Memory B cell (primary cell): ENCODE measurements at places on chromosomes 11 and 22.

DNA sequence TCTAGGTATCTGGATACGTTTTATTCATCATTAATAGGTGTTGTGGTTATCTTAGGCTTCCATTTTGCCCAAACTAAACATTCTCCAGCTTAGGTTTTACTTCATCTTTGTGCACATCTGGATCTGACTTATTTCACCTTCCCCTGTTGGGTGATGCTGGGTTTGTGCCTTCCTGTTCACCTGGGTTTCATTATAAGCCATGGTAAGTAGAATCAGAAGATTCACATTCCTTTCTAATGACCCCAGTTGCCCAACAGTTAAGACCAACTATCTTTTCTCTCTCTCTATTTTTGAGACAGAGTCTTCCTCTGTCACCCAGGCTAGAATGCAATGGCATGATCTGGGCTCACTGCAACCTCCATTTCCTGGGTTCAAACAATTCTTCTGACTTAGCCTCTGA, 44.6 kb downstream of the LMO2 start:
- no peak for DNase-seq

- DNase-seq: no peak
These were observed 38.2 kb downstream of the TOM1 start for GRCh38 chr22:35337932-35338331.

GRCh38 chr11:134862105-134862502, 450.1 kb upstream of the B3GAT1 start:
- no peak for DNase-seq

DNA sequence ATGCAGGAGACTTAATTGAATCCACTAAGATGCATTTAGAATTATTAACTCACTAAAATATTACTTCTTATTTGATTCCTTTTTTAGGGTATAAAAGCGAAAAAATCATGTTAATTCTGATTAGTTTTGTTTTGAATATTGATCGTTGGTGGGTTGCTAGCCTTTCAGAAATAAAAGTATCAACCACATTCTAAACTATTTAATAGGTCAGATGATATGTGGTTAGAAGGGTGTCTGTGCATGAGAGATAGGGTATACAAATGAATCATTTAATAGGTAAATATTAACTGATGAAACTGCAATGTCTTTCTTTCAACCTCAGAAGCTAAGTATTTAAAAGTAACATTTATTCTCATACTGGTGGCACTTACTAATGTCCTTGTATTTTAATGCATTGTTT, 515.1 kb downstream of the CNTN5 start:
- no peak for DNase-seq

DNA sequence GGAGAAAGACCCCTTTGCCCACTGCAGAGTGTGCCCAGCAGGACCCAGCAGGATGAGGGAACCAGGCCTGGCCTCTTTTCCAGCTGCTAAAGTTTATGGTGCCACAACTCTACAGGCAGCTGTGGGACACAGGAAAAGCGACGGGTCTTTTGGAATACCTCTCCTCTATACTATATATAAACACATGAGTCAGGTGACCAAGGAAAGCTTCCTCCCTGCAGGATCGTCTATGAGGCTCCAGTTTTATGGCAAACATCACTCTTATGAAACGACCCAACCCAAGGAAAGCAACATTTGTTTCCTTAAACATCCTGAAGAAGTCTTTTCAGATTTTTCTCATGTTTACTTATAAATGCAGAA, 102.8 kb upstream of the AKIP1 start:
- no peak for DNase-seq

- DNase-seq: peak; percentile 50
These were observed 22.1 kb upstream of the TMPRSS13 start for GRCh38 chr11:117950993-117951961.

DNA sequence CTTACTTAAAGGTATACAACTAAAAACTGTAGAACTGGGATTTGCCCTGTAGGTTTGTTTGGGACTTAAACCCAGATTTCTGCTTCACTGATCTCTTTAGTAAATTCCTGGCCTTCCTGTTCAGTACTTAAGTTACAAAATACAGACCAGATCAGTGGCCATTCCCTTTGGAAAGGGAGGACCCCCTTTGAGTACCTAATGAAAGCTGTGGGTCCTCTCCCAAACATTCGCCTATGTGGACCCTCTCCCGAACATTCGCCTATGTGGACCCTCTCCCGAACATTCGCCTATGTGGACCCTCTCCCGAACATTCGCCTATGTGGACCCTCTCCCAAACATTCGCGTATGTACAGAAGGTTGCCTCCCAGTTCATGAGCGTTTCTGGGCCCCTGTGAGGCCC, 10.3 kb downstream of the L3MBTL2 start:
- no peak for DNase-seq

DNA sequence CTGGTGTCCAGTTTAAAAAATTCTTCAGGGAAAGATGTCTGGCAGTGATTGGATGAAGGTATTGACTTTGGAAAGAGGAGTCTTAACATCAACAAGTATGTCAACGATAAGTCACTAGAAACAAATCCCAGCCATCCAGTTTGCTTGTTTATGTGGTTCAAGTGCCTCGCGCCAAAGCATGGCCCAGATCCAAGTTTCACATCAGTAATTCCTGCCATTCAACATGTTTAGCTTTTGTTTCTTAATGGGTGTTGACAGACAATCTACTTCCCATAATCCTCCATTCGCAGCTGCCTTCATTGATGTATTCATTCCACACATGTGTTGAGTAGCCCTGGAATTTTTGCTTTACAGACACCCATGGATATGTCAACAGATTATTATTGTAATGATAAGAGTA, 77.8 kb downstream of the UBASH3B start:
- no peak for DNase-seq

- no peak for DNase-seq
These were observed 82.7 kb downstream of the CELSR1 start for GRCh38 chr22:46454504-46455269.

DNA sequence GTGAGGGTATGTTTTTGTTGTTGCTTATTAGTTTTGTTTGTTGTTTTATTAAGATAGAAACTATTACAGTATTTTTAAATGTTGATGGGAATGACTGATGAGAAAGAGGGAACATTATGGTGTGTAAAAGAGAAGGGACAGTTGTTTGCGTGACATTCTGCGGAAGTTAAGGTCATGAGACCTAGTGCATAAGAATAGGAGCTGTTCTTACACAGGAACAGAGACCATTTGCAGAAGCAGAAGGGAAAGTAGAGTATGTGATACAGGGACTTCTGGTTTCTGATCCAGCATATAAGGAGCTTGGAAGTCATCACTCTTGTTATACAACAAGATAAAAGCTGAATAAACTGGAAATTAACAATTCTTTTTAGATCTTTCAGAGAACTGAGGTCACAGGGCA, 299.2 kb upstream of the API5 start:
- DNase-seq: no peak

GRCh38 chr11:48103621-48104567, 112.7 kb upstream of the OR4B1 start:
- DNase-seq: no peak

- no peak for DNase-seq
These were observed 74.0 kb downstream of the USP35 start for GRCh38 chr11:78262691-78263090.

DNA sequence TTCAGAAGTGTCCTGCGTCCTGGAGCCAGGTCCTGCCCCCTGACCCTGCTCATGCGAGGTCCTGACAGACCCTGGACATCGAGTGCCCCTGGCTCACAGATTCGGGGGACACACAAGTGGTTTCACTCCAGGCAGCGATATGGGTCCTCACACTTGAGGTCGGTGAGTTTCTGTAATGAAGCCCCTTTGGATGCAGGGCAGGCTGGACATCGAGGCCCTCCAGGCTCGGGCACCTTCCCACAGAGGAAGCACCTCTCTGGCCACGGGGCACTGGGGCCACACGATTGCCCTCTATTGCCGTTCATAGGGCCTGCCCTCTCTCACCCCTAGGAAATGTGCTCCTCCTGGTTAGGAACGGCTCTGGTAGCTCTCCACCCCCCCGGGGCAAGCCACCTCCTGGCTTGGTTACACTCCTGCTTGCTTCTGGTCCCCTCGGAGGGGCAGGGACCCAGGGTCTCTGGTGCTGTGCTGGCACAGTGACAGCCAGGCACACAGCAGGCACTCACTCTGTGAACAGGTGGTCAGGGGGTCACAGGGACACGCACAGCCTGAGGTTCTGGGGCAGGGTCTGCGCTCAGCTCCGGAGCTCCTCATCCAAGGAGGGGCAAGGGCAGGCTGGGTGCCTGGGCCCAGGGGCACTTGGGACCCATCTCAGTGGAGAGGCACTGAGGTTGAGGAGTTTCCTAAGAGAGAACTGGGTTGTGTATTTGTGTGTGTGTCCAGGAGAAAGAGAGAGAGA, 907.7 kb downstream of the BRD1 start:
- no peak for DNase-seq

- no peak for DNase-seq
These were observed 77.6 kb downstream of the BMAL1 start for GRCh38 chr11:13355191-13355590.

- DNase-seq: no peak
These were observed 2.0 kb upstream of the GRIK4 start for GRCh38 chr11:120509346-120510053.

DNA sequence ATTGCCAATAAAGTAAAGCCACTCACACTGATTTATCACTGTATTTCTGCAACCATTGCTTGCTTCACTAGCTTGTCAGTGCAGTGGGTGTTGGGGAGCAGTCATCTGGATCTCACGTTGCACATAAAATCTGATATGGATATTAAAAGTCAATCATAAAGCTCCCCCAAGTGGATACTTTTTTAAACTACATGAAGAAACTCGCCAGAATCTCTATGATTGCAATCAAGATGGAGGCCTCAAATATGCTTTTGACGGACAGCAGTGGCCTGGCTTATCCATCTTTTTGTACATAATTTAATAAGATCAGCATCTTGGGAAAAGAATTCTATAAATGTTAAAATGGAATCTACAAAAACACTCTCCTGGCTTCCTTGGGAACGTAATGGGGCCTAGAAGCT, 137.7 kb downstream of the WT1 start:
- DNase-seq: no peak

DNA sequence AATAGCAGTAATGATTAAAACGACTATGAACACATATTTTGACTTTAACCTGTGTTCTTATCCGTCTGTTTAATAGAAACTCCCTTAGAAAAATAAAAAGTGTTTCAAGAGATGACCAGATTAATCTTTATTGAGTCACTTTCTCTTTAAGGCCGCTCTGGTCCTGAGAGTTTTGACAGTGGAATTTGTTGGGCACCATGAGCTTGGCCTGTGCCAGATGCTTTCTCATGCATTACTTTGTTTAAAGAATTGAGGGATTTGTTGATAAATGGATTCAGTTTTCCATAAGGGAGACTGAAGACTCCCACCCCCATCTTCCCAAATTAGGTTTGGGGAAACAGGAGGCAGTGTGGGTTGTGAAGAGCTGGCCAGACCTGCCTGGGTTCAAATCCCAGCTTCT, 53.2 kb upstream of the ALX4 start:
- DNase-seq: no peak

DNA sequence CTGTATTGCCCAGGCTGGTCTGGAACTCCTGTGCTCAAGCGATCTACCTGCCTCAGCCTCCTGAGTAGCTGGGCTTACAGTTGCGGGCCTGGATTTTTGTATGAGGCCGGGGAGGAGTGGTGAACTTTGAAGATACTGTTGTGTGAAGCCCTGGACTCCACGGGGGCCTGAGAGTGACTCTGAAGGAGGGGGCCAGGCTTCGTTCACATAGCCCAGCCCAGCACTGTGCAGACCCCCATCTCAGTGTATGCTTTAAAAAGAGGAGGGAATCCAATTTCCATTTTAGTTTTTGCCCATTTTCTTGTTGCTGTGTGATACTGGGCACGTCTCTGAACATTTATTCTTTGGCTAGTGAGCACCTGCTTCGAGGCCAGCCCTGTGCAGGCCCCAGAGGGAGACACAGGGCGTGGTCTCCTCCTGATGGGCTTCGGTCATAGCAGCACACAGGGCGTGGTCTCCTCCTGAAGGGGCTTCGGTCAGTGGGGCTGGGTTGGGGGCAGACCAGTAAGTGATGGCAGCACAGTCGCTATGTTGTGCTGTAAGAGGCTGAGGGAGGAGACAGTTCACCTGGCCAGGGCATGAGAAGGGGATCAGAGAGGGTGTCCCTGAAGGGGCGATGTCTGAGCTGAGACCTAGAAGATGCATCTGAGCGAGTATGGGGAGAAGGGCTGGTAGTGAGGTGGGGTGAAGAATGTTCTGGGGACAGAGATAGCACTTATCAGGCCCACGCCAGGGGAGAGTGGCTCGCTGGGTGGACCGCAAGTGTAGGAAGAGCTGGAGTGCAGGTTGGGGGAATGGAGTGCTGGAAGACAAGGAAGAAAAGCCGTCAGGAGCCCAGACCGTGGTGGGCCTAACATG, 14.0 kb downstream of the SAMM50 start:
- no peak for DNase-seq

DNA sequence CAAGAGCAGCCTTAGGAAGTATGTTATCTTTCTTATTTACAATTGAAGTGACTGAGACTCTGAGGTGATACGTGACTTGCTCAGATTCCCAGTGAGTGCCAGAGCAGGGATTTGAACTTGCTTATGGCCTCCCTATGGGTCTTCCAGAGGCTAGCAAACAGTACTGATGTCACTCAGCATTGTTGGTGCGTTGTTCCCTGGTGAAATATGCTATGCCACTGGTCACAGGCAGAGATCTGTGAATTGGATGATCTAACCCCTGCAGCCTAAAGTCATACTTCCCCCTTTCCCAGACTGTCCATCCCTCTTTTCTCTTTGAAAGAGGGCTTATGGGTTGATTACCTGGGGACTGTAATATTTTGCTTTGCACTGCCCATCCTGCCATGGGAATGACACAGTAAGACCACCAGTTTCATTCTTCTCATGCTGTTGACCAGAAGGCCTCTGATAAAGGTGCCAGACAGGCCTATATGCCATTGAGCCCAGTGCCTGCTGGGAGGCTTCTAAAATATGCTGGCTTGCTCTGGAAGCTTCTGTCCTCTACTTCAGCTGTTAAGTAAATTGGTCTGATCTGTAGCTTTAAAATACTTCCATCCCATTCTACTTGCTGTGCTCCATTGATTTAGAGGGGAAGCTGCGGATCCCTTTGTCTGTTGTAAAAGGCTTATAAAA, 152.2 kb upstream of the E2F8 start:
- DNase-seq: no peak

DNA sequence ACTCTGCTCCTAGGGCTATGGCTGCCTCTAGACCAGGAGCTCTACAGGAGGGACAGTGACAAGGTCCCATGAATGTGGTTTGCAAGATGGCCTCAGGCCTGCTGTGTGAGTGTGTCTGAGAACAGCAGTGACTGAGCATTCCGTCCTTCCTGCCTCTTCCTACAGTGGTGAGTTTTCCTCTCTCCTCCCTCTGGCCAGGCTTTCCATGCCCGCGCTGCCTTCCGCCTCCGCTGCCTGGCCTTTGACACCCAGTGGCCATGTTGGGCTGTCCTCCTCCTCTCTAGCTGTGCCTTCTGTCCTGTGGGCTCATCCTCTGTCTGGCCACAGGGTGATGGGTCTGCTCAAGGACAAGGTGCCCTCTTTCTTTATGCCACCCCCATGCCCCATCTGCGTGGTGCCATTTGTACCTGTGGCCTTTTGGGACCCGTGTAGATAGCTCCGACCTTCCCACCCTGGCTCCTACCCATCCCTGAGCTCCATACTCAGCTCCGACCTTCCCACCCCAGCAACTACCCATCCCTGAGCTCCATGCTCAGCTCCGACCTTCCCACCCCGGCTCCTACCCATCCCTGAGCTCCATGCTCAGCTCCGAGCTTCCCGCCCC, 970.4 kb downstream of the BRD1 start:
- no peak for DNase-seq

- no peak for DNase-seq
These were observed 3.4 kb upstream of the RCOR2 start for GRCh38 chr11:63920126-63920938.
